ENCODE measurements at places on chromosomes 7 and 10.
A peak's percentile ranks its signal among the peaks of the same experiment; 100 is the strongest.

DNA sequence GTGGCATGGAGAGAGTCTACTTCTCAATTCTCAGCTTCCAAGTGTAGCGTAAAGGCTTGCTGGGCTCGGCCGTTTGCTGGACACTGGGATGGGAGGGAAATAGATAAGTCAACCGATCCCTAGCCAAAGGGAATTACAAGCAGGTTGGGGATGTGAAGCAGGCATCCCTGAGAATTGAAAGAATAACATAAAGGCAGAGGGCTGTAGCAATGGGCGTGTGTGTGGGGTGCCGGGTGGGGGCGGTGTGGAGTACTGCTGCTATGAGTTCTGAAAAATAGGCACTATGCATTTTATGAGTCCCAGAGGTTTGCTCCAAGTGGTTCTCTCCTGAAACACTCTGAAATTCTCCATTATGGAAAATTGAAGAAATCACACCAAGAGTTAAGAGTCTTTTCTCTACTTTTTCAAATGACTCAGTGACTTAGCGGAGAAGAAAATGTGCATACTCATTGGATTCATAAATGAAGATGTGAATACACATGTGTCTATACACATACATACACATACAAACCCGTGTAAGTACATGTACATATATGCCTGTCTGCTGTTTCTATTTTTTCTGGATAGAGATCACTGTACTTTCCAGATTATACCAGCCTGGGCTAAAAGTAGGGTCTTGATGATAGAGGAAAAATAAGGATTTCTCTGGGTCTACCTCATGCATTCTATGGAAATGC, 65.4 kb downstream of the ADRA2A start:
- DNase-seq = no peak

GRCh38 chr7:3327099-3327498, 26.0 kb downstream of the SDK1 start:
- DNase-seq = no peak

GRCh38 chr10:33164060-33164709, 170.3 kb downstream of the NRP1 start:
- no peak for DNase-seq

DNA sequence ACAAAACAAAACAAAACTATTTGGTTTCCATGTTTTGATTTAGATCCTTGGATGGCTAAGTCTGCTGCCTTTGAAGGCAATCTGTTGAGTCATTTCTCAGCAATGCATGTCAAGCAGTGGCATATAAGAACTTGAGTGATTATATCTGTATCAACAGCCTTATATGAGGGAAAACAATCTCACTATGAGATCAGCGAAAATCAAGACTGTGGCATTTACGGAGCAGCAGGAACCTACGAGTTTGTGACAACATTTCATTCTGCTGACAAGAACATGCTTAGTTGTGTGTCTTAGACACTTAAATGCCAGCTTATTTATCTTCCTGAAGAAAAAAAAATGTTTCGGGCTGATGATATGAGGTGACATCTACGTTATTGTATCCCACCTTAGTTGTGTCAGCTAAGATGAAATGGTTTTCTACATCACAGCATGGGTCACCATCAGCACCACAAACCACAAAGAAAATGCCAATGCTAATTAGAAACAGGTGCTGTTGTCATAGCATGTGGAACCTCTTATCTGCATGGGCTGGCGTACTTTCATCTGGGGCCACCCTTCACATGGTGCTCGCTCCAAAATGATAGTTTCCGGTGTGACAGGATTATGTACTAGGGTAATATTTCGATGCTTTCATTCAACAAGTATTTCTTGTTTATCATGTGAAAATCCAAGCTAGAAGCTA, 1085.5 kb downstream of the SORCS1 start:
- no peak for DNase-seq

- no peak for DNase-seq
Measured at GRCh38 chr10:1595726-1596125, 141.6 kb downstream of the ADARB2 start.

- no peak for DNase-seq
Measured at GRCh38 chr7:25569765-25570164, 341.5 kb upstream of the NPVF start.

DNA sequence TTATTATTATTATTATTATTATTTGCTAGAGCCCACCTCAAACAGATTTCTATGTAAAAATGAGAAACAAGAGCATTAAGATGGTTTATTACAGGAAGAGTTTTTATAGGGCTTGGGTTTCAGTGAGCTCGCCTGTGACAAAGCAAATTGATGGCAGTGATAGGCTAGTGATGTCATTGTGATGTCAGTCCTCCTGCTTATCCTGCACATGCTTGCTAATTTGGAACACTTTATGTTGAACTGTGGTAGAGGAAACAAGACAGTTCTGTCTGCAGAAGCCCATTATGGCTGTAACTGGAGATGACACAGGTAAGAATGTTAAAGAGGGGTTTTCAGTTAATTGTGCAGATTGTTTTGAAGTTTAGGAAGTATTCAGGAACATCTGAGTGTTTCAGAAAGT, 68.3 kb downstream of the CREM start:
- peak; percentile 65 for DNase-seq

- no peak for DNase-seq
Measured at GRCh38 chr10:125018576-125019143, 76.7 kb downstream of the ZRANB1 start.

DNA sequence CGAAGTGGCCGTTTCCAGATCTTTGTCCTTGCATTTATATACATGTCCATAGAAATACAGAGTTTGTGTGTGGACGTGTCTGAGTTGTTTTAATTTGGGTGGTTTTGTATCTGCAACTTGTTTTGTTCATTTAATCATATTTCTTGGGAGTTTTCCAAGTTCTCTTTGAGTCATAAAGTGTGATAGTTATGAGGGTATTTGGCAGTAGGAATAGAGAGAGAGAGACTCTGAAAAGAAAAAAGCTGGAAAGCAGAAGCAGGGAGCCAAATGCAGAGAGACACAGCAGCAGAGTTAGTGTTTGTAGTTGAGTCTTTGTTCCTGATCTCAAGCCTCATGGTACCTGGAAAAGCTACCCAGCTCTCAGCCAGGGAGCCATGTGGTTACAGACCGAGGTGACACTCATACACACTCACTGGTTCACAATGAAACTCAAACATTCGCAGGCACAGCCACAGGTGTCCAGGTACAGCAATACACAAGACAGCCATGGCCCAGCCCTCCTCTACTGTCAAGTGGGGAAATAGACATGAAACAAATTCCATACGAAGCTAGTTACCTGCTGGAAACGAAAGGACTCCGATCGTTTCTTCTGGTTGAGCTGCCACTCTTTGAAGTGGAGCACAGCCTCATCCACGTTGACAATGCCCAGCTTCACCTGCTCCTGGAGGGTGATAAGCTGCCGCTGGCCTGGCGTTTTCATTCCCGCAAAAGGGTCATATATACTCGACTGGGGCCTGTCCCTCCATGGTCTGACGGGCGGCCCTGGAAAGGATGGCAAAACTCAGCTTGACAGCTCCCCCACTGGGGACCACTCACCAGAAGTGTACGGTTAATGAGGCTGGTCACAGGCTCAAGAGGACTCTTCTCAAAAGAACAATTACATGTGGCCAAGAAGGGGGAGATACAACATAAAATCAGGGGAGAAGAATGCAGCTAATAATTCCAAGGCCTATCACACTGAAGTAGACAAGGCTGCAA, 33.3 kb upstream of the TM9SF3 start:
- no peak for DNase-seq

GRCh38 chr7:22864855-22865601, 42.4 kb upstream of the TOMM7 start:
- no peak for DNase-seq

- DNase-seq = no peak
Measured at GRCh38 chr7:36840904-36841303, 116.6 kb upstream of the AOAH start.

DNA sequence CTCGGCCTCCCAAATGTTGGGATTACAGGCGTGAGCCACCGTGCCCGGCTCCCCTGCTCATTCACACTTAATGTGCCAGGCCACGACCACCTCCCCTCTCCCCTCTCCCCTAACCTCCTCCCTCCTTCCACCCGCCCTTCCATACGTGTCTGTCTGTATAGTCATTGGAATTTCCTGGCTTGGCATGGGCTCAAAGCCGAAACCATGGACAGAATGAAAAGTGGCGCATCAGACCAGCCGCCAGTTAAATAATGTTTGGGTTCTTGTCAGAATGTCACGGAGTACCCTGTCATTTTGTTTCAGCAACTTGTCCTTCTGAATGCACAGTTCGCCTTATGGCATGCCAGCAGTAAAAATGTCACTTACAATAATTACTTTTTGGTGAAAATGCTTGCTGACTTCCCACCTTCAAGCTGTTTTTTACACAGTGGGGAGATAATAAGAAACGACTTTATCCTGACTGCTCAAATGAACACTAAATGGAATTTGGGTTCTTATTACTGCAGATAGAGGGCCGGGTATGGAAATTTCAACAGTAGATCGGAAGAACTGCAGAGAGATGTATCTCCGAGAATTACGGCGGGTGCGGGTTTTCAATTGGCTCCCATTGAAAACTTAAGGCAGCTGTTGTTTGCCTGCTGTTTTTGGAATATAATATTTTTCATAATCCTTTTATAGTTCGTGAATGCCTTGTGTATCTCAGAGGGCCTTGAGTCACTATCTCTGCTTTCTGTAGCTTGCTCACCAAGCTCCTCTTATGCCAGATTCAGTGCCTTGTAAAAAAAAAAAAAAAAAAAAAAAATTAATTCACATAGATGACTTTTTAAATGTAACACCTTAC, 65.5 kb upstream of the SH2B2 start:
- no peak for DNase-seq

- no peak for DNase-seq
Measured at GRCh38 chr7:24660546-24660945, 87.3 kb downstream of the PALS2 start.

- no peak for DNase-seq
Measured at GRCh38 chr7:41928781-41929180, 225.9 kb upstream of the INHBA start.

GRCh38 chr10:83178526-83178925, 960.8 kb upstream of the GHITM start:
- no peak for DNase-seq

DNA sequence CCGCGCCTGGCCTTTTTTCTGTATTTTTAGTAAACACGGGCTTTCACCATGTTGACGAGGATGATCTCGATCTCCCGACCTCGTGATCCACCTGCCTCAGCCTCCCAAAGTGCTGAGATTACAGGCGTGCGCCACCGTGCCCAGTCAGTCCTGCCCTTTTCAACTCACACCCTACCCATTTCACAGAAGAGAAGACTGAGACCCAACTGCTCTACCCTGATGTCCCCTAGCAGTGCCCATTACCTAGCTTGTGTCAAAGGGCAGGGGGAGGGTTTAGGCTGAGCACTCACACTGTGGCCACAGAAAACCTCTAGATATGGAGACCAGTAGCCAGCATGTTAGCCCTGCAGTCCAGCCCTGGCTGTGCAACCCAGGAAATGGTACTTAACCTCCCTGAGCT, 15.7 kb downstream of the MMD2 start:
- no peak for DNase-seq

DNA sequence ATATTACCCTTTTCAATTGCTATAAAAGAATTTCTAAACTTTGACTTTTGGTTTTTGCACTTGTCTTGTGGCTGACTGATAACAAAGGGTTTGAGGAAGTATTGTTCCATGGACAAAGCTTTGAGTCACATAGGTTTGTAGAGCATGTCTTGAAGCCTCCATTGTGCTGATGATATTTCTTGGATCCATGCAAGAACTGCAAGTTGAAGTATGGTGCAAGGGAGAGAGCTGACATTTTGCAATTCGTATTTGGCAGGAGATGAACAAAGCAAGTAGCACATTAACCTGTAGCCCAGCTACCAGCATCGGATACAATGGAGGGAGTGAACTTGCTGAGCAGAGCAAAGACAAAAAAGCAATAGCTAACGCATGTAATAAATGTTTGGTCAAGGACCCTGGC, 23.4 kb downstream of the MGAM2 start:
- no peak for DNase-seq

- no peak for DNase-seq
Measured at GRCh38 chr10:97895084-97895483, 45.4 kb downstream of the GOLGA7B start.

DNA sequence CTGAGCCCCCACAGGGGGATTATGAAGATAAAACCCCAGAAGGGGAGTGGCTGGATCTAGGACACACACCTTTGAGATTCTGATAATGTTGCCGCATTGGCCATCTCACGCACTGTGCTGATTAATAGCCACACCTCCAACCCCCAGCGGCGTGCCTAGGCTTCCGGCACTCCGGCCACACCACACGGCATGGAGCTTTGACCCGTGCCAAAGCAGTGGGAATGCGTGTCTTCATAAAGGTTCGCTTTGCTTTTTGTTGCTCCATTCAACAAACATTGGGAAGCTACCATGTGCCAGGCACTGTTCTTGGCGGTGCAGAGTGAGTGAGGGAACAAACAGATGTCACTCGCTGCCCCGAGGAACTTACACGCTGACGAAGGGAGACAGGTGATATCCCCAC, 117.6 kb downstream of the TCERG1L start:
- no peak for DNase-seq

- no peak for DNase-seq
Measured at GRCh38 chr7:90401989-90402388, 1.3 kb upstream of the CLDN12 start.

GRCh38 chr7:132065989-132066603, 509.7 kb upstream of the PODXL start:
- no peak for DNase-seq

- no peak for DNase-seq
Measured at GRCh38 chr10:62046522-62047227, 145.2 kb downstream of the ARID5B start.

DNA sequence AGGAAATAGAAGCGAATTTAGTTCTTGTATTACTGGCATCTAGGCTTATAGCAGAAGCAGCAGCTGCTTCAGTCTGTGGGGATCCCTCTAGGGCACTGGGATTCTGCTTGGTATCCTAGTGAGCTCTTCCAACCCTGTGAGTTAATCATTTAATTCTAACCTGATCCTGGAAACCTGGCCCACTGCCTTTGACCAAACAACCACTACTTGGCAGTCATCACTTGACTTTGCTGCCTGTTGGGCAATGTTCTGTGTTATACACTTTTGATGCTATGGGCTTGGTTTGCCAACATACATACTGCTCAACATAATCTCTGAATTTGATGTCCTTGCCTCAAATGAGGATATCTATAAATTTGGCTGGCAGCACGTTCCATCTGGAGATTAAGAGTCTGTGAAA, 813.4 kb downstream of the ANKRD7 start:
- no peak for DNase-seq

DNA sequence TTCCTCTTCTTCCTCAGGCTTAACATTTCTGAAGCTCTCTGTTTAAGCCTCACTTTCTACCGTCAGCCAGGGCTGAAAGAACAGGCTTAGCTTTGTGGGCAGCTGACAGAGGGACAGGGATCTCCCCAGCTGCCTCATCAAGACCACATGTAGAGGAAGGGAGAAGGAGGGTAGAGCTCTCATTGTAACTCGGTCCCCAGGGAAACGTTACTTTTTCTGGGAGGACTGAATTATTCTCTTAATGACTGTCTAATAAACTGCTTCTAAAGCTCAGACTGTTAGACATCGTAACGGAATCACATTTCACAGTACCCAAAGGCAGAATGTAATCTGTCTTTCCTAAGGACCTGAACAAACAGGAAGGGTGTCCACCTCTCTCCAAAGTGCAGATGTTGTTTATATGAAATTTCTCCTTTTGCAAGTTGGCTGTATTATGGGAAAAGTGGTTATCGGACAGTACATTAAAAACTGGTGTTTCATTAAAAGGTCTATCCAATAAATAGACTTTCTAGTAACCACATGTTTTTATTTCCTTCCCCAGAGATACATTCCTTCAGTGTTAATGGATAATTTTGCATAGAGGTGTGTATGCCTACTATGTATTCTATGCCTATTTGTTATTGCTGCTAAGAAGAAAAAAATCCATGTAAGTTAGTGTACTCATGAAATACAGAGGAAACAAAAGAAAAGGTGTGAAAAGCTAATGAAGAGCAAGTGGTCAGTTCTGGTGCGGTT, 144.2 kb downstream of the CTTNBP2 start:
- DNase-seq = no peak

All from hematopoietic multipotent progenitor cell (in vitro differentiated cells).